ENCODE measurements at places on chromosomes 7 and 10.

DNA sequence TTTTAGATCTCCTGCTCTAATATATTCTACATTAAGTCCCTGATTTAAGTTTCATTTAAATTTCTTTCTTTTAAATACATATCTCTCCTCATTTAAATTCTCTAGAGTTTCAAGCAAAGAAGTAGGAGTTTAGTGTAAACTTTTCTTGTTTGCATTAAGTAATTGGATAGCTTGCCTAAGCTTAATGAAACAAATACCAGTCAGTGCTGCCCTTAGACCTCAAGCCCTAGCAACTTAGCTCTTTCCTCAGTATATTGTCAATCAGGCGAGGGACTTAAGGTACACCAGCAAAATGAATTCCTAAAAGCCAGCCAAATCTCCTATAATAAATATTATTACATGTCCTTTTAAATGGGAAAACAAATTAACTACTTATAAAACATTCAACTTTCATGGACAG is 101.5 kb downstream of the CHCHD3 start:
- no peak for DNase-seq

- DNase-seq: no peak
Measured at GRCh38 chr10:88110355-88110754, 246.9 kb downstream of the PTEN start.

DNA sequence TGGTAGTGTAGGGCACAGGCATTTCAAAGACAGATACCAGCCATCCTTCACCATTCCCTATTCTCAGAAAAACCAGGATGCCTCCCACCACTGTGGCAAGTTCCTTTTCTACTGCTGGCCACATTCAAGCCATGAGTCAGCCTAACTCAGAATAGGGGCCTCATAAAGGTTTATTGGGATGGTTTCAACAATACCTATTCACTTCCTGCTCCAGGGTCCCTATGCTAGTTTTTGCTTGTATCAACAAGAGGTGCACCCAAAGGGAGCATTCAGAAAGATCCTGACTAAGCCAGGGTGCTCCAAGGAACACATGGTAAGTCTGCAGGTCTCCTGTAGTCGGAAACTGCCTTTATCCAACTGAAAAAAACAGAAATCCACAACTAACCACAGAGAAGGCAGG is 76.9 kb upstream of the EGR2 start:
- DNase-seq: no peak

DNA sequence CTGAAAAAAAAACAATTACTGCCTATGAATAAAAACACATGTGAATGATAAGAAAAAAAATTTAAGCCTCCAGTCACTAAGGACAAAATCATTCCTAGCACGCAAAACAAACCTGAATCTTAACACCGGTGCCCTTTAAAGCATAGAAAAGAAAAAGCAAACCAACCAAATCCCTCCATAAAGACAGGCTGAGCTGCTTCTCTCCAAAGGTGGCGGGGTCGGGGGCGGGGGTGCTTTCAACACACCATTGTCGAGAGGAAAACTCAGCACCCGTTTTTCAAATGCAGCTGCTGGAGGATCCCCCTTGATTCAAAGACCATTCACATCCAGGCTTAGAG is 1.4 kb downstream of the ST8SIA6 start:
- no peak for DNase-seq

- DNase-seq: no peak
Measured at GRCh38 chr7:32360127-32360526, 130.1 kb downstream of the LSM5 start.
